ENCODE measurements at places on chromosomes 6 and 20.

- no peak for DNase-seq
Measured at GRCh38 chr20:53186635-53187034, 214.5 kb downstream of the TSHZ2 start.

DNA sequence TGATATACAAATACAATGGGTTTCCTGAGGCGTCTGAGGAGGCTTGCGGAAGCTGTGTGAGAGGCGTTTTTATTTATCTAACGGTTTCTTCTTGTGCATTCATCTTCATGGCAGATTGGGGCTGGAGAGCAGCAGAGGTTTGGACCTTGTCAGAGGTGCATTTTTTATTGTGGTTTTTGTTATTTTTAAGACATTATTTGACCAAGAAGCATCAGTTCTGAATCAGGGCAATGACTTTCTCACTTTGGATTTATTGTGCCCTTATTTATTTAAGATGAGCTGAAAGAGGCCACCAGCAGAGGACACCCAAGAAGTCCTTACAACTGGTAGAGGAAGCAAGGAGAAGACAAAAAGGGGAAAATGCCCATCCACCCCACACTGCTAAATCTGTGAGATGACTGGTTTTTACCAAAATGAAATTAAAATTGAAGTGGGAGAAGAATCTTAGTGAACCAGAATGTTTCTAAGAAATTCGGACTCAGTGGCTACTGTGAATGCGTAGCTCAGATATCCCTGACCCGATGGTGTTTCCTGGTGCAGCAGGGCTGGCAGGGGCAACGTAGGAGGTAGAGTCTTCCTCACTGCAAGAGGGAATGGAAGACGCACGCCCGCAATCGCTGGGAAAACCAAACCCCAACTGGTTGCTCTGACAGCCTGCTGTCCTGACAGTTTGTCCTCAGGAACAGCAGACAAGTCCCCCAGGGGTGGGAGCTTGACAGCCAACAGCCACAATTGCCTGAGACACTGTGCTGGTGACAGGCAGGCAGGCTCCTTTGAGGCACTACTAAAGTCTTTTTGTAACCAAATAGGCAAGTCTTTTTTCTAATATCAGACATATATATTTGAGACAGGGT lies 14.2 kb downstream of the PRR18 start:
- DNase-seq, result no peak

DNA sequence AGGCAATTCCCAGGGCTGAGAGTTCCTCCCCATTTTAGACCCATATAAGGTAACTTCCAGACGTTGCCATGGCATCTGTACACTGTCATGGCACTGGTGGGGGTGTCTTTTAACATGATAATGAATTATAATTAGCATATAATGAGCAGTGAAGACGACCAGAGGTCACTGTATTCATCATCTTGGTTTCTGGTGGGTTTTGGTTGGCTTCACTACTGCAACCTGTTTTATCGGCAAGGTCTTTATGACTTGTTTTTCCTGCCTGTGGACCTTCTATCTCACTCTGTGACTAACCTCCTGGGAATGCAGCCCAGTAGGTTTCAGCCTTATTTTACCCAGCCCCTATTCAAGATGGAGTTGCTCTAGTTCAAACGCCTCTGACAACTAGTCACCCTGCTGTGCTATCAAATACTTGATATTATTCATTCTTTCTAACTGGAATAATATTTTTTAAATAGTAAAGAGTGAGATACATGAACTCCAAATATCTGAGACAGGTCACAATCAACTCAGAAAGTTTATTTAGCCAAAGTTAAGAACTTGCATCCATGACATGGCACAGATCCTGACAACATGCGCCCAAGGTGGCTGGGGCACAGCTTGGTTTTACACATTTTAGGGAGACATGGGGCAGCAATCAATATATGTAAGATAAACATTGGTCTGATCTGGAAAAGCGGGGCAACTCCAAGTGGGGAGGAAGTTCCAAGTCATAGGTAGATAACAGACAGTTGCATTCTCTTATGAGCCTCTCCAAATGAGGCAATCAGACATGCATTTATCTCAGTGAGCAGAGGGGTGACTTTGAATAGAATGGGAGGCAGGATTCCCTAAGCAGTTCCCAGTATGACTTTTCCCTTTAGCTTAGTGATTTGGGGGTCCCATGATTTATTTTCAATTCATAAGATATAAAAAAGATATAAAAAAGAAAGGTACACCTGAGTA lies 1.2 kb upstream of the UFL1 start:
- peak; percentile 10 for DNase-seq

GRCh38 chr20:13283869-13284829 lies 63.1 kb downstream of the ISM1 start:
- no peak for DNase-seq

- DNase-seq, result no peak
Measured at GRCh38 chr20:35560541-35560940, 18.7 kb downstream of the ERGIC3 start.

DNA sequence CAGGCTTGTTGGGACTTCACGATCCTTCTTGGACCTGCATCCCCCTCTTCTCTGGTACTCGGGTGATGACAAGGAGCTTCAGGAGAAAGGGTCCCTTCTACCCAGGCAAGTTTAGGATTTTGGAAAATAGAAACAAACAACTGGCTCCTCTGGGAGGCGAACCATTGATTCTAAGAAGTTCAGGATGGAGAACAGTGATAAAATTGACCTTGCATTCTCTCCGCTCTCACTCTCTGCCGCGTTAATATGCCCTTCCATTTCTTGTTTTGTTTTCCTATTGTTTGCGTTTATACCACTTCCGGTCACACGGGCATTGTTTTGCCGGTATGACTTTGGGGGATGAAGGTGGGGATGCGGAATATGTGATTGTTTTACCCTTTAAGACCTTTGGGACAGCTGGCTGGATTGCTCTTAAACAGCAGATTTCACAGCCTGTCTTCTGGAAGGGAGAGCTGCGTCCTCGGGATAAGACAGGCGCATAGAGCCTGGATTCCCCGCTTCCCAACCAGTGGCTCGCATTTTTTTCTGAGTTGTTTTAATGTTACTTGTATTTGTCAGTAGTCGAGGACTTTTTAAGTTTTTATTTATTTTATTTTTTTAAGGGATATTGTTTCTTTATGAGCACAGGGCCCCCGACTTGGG lies 144.3 kb upstream of the ZNF184 start:
- no peak for DNase-seq

DNA sequence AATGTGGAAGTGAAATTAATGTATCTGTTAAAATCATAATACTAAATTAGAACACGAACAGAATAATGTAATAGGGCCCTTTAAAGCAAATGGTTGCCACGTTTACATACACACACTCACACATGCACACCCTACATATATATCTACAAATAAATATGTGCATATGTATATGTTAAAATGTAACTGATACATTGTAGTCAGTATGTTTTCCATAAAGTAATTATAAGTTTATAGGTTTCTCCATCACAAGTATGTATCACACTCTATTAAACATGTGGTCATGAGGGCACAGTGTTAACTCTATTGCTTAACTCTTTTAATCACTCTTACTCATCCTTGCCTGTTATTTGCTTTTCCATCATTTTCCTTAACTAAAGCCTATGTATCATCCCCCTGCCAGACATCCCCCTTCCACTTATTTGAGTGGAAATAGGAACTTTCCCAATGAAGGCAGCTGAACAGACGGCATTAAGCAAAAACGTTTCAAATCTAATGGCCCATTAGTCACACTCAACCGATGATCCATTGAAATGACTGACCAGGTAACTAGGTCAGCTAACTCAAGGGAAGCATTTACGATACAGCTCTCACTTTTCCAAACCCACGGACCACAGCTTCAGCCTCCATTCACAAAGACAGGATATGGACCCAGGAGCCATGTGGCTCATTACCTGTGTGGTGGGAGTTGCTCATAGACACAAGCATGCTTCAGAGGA lies 89.3 kb downstream of the HAO1 start:
- no peak for DNase-seq

DNA sequence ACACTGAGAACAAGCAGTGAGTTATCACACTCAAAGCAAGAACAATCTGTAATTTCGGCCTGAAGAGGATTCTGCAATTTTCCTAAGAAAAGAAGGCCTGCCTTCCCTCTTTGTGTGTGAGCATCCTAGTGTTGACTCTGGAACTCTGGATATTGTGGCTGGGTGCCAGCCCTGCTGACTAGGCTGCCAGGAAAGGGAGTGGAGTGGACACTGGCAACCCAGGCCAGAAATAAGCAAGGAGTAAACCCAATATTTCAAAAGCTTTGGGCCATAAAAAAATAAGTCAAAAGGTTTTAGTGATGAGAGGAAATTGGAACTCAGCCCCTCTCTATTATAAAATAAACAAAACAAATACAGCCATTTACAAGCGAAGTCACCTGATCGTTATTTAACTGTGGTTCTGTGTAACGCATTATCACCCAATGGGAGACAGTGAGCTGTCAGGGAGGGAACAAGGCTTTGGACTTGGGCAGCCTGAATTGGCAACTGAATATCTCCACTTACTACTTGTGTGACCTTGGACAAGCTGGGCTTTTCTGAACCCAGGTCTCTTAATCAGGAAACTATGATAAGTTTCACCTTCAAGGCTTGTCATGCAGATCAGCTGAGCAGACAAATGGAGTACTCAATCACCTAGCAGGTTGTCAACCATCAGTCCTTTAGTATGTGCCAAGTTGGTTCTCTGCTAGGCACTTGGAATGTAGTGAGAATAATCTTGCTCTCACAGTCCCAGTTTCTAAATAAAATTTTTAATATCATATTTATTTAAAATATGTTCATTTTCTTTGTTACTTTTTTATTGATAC lies 196.2 kb downstream of the PAX1 start:
- DNase-seq, result no peak

DNA sequence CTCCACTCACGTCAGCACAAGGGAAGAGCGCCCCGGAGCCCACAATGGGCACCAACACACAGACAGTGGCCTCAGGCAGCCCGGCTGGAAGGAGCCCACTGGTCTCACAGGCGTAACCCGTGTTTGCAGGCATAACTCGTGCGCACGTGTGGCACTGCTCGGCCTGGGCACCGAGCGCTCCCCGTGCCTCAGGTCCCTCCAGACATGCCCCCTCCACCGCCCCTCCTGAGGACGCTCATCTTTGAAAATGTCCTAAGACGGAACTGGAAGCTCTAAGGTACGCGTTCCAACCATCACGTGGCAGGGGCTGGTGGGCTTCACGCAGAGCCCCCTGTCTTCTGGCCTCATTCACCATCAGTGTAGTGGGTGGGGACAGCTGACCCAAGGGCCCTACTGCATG lies 44.6 kb downstream of the SSR1 start:
- DNase-seq, result no peak

DNA sequence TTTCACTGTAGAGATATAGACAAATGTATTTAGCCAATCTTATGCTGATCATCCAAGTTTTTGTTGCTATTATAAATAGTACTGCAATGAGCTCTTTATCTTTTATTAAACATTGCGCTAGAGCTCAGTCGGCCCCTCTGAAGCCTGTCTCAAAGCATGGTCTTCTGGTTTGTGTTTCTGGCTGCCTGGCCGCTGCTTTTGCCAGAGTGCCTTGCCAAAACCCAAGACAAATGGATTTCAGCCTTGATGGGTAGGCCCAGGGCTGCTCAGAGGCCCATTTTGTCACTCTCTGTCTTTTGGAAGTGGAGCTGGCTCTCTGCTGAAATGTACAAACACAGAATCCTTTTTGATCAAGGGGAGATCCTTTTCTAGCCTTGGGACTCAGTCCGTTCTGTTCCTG lies 102.9 kb upstream of the KCNG1 start:
- DNase-seq, result no peak

- DNase-seq, result no peak
Measured at GRCh38 chr6:150183105-150183504, 40.3 kb downstream of the PPP1R14C start.

GRCh38 chr6:108744244-108744972 lies 103.8 kb upstream of the ARMC2 start:
- no peak for DNase-seq

- DNase-seq, result no peak
Measured at GRCh38 chr6:134589512-134589911, 271.6 kb upstream of the SGK1 start.

GRCh38 chr20:43975096-43975768 lies 60.6 kb downstream of the TOX2 start:
- no peak for DNase-seq

GRCh38 chr6:84762220-84763002 lies 2.0 kb downstream of the TBX18 start:
- DNase-seq, result no peak

- peak; percentile 33 for DNase-seq
Measured at GRCh38 chr6:16301511-16301910, 63.1 kb downstream of the GMPR start.

DNA sequence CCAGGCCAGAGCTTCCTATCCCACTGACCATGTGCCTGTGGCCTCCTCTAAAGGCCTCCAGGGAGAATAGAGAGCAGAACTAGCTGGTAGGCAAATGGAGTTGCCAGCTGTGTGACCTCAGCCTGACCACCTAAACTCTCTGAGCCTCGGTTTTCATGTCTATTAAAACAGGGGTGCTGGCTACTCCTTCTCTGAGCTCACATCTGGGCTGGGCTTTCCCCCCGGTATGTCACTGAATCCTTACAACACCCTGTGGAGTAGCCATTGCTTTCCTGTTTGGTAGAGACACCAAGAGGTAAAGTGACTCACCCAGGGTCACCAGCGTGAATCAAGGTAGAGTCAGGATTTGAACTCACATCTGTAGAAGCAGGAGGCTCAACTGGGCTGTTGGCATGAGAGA lies 132.1 kb downstream of the JPH2 start:
- DNase-seq, result no peak

DNA sequence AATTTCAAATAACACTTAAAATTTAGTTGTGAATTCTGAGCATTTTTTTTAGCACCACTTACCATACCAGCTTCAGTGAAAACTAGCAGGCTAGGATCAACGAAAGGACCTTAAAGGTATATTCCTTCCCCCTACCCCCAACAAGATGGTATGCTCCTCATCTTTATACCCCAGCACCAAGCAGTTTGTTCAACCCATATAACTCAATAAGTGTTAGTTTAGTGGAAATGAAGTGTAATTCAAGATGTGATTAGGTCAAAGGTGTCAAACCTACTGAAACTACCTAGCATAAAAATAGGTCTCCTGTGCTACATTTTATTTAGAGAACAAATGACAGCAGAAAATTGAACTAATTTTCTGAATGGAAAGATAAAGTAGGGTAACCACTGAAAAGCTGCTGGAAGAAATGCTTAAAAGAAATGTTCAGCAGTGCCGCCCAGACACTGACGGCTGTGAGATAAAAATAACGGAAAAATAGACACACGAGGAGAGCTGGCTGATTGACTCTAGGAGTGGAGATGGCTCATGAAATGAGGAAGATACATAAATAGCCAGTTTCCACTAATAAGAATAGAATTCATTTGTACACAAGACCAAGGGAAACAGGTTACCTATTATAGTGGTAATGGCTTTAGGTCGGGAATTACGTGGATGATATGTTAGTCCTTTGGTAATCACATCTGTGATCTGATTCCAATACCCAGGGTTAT lies 94.8 kb downstream of the IPCEF1 start:
- DNase-seq, result no peak

DNA sequence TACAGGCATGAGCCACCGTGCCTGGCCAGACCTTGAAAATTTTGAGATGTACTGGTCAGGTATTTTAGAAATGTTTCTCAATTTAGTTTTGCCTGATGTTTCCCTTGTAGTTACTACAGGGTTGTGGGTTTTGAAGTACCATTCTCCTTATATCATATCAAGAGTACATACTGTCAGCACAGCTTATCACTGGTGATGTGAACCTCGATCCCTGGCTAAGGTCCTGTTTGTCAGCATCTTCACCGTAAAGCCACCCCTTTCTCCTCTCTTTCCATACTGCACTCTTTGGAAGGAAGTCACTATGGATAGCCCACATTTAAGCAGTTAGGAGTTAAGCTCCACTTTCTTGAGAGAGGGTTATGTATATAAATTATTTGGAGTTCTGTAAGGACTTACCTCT lies 27.8 kb downstream of the PHACTR2 start:
- DNase-seq, result no peak

Data from NAMALWA (cell line).